ENCODE measurements at places on chromosomes 7 and 10.
A peak's percentile ranks its signal among the peaks of the same experiment; 100 is the strongest.

DNA sequence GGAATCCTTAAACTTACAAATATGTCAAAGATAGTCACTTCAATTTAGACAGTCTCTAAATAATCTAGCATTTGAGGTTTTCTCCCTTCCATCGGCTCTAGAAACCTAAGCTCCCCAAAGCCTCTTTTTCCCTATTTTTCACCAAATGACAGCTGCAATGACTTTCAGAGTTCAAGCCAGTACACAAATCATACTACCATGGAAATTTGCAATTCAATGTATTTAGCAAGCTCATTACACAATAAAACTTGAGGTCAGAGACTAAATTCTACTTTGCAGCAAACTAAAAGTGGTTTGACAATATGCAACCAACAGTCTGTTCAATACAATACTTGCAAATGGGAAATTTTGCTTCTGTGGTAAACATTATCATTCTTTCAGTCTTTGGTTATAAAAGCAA lies 80.3 kb downstream of the SKIDA1 start:
- DNase-seq = no peak

DNA sequence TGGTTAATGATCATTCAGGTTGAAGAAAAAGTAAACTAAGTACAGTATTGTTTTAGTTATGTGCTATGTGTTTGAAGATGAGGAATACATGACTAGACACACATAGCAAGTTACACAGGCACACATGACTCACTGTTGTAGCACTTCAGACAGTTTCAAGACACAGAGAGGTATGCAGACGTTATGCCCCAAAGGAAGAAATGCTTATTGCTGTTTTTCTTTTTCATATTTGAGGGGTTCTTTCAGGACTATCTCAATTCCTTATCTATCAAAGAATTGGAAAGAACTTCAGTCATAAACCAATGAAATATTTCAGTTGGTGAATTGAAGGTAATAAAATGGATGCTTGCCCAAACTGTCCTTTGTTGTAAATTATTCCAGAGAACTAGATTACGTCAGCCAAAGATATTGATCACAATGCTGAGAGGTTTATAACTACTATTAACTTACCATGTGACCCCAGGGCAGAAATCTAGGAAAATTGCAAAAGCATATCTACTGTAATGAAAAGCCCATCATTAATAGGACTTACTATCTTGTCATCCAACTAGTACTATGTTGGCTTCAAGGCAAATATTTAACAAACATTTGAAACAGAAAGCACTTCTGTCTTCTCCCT lies 61.2 kb upstream of the CAPZA2 start:
- no peak for DNase-seq

DNA sequence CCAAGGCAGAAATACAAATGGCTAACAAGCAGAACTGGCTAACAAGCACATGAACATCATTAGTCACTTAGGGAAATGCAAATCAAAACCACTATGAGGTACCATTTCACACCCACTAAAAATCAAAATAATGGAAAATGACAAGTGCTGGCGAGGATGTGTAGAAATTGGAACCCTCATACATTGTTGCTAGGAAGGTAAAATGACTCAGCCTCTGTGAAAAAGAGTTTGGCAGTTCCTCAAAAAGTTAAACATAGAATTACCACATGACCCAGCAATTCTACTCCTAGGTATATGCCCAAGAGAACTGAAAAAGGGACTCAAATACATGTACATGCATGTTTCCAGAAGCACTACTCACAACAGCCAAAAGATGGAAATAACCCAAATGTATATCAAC lies 52.8 kb upstream of the ANAPC16 start:
- DNase-seq = no peak

DNA sequence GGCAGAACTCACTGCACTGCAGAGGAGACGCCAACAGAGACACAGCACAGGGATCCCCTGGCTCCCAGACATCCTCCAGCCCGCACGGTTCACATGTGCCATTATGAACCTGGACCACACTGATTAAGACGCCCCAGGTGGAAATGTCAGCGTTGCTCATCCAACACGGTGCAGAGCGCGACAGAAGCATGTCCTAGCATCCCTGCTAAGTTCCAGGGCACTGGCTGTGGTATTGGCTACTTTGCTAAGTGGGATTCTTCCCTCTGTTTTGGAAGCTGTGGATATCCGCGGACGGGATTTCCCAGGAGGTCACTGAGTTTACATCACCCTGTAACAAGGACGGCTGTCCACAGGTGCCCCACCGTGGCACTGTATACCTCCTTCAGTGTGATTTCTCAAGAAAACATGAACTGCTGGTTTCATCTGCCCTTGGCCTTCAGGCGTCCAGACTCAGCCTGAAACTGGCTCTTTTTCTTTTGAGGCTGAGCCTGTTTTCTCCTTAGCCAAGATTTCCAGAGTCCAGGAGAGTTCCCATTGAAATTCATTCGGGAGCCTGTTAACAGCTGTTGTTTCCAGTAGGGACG lies 324.0 kb downstream of the WDR37 start:
- no peak for DNase-seq

- peak; percentile 21 for DNase-seq
Observed at GRCh38 chr10:22700489-22700888, 13.9 kb downstream of the PIP4K2A start.

- DNase-seq = no peak
Observed at GRCh38 chr10:86594535-86594934, 59.8 kb upstream of the OPN4 start.

All from HAP-1 (cell line).